ENCODE measurements at places on chromosomes 3 and 15. TPM values are rescaled to one million over a fixed set of nuclear protein-coding genes. Genes with fewer than 3 reads are reported as not detected.
A peak's percentile ranks its signal among the peaks of the same experiment; 100 is the strongest.

DNA sequence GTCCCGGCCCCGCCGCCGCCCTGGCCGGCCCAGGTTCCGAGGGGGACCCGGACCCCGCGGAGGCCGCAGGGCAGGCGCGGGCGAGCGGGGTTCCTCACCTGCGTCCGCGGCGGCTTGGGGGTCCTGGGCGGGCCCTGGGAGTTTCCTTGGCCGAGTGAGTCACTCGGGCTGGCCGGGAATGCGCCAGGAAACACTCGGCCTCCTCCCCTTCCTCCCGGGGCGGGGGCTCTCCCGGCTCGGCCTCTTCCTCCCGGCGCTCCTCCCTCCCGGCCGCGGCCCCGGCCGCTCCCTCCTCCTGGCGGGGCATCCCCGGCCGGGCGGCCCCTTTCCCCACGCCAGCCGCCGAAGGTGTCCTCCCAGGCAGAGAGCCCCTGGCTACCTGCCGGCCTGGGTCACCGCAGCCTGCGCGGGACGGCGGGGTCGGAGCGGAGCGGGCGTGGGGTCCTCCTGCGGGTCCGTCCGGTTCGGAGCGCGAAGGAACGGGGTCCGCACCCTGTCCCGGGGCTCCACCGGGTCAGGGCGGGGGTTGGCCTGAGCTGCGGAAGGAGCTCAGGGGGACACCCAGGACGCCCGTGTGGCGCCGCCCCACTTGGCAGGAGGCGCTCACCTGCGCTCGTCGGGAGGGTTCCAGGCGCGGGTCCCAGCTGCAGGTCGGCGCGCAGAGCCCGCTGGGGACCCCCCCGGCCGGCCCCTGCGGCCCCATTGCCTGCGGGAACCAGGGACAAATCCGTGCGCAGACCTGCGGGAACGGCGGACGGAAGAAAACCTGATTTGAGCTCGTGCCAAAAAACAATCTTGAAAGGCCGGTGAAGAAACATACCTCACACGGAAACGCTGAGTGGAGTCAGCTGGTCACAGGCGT lies at the start of gene CYFIP1:
Gene CYFIP1 (minus strand): TSS at position 180 of the 862 bp plus-strand sequence. CDS start 33,083 bp downstream, outside the sequence.
- peak; percentile 90 for DNase-seq

TM6SF1 gene
- total RNA-seq: not detected

- no peak for DNase-seq
Measured at GRCh38 chr3:62210011-62210410, 163.3 kb downstream of the FEZF2 start.

SUCNR1 gene
- not detected for total RNA-seq

- no peak for DNase-seq
Measured at GRCh38 chr15:94791510-94791909, 560.1 kb downstream of the MCTP2 start.

DNA sequence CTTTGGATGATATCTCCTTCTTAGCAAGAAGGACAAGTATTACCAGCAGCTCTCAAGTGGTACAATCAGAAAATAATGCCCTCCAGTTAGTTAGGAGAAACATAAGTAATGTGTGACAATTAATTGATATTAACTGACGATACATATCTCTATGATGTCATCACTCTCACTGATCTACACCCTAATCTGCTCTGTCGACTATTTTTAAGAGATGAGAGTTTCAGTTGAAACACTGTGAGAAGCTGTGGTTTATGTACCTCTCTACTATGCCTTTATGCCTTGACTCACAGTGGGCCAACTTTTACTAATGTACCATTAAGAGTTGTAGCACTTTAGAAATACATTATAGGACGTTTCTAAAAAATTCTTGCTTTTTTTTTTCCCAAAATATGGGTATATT lies 8.6 kb downstream of the CEP152 start:
- DNase-seq: no peak

DNA sequence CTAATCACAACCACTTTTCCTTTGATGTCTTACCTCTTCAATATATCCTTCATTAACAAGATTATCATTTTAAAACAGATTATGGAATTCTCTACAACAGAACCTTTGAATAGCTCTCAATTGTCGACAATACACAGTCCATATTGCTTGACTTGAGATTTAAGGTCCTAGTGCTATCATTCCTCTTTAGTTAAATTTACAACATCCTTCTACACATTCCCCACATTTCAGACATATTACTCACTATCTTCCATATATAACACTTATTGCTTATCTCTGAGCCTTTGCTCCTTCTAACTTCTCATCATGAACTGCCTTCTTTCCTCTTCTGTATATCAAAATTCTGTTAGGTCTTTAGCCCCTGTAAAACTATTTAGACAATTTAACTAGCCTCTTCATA lies 247.0 kb downstream of the STXBP5L start:
- DNase-seq: no peak

IGSF10 gene
- 0.55 TPM for total RNA-seq

SI gene
- not detected for total RNA-seq

DNA sequence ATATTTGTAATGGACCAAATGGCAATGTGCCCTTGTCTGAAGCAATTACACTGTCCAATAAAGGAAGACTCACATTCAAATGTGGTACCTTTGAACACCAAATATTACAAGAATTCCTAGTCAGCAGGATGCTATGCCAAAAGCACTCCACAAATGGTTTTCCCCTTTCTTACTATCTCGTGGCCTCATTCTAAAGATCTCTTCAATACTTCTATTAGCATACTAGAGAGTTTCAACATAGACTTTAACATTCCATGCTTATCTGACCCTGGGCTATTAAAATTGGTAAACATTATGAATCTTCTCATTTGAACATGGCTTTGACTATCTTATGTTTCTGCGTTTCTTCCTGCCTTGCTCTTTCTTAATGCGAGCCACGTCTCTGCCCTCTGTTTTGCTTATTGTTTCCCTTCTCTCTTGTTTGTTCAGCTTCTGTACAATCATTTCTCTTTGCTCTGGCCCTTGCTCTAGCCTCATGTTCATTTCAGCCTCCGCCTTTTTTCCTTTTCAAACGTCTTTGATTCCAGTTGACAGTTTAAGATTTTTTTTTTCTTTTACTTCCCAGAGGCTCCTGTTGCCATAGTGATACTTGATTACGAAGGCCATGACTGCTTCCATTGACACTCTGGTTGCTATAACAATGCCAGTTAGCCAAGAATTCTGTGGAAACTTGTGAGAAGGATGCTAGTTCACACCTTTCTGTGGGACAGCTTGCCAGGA lies 49.5 kb upstream of the SLC9A9 start:
- no peak for DNase-seq

GRCh38 chr15:65986416-65986815 lies 117.1 kb downstream of the RAB11A start:
- DNase-seq: no peak

KCNMB3 gene
- total RNA-seq: 7.4 TPM

- no peak for DNase-seq
Measured at GRCh38 chr15:66936109-66936860, 129.1 kb upstream of the SMAD3 start.

CCDC80 gene
- 162 TPM for total RNA-seq

DNA sequence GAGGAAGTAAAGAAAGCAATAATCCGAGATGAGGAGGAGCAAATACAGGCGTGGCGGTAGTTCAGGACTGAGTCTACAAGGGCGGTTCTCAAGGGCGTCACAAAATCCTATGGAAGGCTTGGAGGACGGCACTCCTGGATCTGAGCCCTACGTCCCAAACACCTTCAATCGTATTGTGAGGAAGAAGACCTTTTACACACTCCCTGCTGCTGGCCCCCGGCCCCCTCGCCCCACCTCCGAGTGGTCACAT lies 747 bp downstream of the PLD1 start:
- no peak for DNase-seq

- no peak for DNase-seq
Measured at GRCh38 chr15:58583171-58583908, 151.5 kb downstream of the LIPC start.

DIPK2A gene
- total RNA-seq: 18.7 TPM

- DNase-seq: no peak
Measured at GRCh38 chr15:91331581-91331980, 231.5 kb downstream of the SV2B start.

DNA sequence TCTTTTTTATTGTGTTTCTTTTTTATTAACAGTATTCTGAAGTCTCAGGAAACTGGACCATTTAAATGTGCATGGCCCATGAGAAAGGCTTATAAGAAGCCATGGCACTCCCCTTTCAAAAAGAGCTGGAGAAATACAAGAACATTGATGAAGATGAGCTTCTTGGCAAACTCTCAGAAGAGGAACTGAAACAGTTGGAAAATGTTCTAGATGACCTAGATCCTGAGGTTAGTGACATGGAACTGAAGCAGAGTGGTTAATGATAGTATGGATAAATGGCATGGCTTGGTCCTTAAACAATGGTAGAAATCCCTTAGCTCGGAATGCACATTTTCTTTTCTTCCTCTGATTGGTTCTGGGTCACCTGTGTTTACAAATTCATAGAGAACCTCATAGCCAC lies 14.9 kb downstream of the TMOD2 start:
- DNase-seq: no peak

DNA sequence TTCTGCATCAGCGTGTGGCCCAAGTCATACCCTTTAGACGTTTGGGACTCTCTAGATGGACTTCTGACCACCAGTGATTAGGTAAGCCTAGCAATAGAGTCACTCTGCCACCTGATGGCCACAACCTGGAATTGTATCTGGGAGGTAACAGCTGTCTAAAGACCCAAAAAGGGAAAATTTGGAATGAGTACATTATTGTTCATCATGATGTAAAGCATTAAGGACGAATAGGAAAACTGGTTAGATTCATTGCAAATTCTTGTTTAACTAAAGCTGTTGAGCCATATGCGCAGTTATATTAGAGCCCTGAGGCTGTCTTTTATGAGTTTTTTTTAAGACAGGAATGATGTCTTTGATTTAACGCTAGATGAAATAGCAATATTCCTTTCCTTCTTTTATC lies 63.6 kb downstream of the FAM81A start:
- peak; percentile 48 for DNase-seq

TKT gene
- total RNA-seq: 2,016 TPM

DNA sequence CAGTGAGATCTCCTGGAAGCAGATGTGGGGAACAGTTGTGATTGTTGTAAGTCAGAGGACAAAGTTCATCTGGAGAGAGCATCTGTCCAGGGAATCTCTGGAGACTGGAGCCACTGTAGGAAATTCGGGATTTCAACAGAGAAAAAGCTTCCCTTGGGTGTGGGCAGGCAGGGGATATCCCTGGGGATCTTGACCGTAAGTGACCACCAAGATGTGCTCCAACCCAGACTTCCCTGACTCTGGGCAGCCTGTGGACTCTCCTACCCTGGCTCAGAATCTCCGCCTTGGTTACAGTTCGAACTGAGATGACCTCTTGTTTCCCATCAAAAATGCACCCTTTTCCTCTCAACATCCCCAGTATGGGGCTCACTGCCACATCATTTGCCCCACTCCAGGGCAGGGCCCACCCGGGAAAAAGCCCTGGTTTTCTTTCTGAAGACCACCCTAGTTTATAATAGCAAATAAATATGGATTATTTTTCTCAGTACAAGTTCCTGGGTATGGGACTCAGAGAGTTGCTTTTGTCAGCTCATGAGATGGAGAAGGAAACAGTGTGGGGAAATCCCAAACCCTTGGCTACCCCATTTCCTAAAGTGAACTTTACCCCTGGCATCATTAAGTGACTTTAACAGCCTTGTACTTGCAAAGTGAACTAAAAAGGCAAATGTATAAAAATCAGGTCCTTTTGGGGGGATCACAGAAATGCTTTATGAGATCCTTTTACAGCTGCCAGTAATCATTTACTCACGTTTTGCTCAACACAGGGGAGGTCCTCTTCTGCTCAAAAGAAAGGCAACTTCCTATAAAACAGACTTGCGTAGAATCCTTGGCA lies 89.9 kb downstream of the CCNL1 start:
- DNase-seq: no peak
